ENCODE measurements at places on chromosomes 5 and 9.

GRCh38 chr5:176603091-176603490, 6.9 kb downstream of the GPRIN1 start:
- DNase-seq, result no peak

GRCh38 chr5:92494508-92494907, 1086.5 kb downstream of the NR2F1-AS1 start:
- DNase-seq, result no peak

GRCh38 chr5:65861830-65862241, 64.5 kb upstream of the ERBIN start:
- DNase-seq, result no peak

DNA sequence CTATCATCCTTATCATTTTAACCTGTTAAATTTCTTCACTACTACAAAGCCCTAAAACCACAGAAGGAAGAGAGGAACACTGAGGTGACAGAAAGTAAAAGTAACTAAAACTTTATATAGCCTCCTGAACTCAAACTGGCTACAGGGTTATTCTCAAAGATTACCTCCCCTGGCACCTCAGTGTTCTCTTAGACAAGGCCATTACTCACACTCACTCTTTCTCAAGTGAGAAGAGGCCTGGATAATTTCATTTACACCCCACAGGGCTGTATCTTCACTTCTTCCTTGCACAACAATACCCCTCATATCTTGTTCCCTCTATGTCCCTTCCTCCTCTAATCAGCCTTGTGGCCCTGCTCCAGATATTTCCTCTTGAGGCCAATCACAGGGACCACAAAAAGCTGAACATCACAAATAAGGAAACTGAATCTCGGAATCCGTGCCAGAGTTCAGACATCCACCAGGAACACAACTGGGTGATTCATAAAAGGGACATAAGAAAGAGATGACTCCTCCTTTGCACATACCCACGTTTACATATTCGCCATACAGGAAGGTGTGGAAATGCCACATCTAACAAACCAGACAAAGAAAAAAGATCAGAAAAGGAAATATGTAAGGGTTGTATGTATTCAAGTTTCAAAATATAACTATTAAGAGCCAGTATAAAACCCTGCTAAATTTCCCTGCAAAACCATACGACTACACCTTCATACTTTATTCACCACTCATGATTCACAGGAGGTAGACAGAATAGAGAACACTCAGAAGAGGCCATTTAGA, 1.7 kb upstream of the KLHL3 start:
- DNase-seq, result no peak

DNA sequence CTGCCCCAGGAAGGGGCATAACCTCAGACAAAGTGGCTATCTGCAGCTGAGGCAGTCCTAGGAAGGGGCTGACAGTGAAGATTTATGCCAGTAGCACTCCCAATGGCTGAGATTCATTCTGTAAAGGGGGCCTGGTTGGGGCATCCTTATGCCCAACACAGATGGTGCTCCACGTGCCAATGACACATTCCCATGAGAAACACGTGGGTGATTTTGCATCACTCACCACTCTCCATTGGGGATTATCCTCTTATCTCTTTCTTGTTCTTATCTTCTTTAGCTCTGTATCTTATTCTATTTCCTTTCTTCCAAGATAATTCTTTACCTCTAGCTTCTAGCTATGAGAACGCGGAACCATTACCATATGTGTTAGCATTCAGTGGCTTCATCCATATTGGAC, 194.0 kb upstream of the TUT7 start:
- DNase-seq, result no peak

DNA sequence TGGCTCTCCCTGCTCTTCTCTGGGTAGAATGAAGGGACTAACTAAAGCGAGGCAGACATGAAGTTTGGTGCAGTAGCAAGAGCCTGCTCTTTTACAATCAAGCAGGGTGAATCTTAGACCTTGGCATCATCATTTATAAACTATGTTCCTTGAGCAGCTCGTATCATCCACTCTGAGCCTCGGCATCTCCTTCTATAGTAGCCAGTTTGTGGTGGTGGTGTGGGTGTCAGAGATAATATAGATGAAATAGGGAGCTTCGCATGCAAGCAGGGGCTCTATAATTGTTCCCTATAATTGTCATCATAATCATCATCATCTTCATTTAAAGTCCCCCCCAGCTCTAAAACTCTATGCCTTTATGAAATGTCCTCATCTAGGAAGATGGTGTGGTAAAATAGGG, 72.5 kb upstream of the SAP30L start:
- DNase-seq, result no peak

GRCh38 chr5:127885176-127885575, 182.0 kb downstream of the CCDC192 start:
- DNase-seq, result no peak

DNA sequence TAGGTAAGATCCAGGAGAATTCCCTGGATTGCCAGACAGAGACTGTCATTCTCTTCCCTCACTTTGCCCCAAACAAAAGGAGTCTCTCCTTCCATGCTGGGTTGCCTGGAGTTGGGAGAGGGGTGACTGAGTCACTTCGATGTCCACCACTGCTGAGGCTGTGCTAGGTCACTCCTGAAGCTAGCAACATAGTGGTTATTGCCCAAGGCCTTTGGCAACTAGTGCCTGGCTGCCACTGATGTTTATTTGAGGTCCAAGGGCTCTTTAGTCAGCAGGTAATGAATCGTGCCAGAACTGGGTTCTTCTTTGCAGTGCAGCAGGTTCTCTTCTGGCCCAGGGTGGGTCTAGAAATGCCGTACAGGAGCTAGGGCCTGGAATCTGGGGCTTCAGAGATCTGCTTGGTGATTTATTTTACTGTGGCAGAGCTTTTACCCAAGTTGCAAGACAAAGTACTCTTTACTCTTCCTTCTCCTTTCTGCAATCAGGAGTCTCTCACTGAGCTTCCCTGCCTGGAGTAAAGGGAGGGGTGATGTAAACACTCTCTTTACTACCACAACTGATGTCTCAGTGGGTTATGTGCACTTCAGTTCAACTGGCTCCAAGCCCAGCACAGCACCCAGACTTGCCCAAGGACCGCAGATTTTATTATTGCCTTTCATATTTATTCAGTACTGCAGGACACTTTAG, 155.7 kb upstream of the SH3GL2 start:
- DNase-seq, result no peak

DNA sequence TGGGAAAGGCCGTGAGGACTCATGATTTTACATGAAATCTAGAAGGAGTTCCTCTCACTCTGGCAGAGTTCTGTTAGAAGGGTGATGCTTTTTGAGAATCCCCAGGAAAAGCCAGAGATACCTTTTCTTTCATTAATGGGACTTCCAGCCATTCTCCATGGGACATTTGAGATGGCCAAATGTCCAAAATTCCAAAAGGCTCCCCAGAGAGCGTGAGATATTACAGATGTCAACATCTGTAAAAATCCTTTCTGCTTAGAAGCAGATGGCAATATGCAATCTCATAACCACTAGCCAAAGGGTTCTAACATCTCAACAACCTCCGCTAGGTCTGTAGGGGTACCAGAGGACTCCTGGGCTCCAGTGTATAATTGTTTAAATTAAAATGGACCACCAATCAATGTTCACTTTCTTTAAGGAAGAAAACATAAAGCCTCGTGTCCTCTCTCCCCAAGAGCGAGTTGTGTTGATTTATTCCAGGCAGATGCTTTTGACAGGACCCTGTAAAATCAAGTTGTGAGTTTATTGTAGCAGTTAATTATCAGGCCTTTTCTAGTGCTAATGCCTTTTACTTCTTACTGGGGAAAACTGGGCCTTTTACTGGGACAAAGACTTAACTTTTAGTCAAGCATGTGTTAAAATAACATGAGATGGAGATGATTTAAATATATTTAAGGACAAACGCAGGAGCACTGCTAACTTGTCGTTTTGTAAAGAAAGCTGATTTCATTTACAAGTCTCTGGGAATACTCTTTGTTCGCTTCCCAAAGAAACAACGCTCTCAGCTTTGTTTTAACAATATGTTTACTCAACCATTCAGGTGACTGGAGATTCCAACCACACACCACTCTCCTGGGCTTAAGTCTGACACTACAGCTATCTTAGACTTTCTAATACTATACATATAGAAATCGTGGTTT, 4.8 kb downstream of the GAS1 start:
- DNase-seq, result no peak

DNA sequence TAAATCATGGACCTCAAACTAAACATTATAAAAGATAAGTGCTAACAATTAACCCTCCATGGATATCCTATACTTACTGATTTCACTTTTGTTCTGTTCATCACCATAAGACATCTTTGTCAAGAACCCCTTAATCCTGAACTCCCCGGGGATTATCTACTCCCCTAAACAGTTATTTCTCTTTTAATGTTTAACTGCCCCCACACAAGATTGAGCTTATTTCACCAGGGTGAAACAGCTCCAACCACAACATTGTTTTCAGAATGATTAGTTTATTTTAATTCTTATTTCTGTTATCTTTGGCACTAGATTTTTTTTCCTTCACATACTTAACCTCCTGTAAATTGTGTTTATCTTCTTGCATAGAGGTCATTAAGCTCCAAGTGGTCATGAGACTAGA, 103.2 kb upstream of the HCN1 start:
- DNase-seq, result no peak

DNA sequence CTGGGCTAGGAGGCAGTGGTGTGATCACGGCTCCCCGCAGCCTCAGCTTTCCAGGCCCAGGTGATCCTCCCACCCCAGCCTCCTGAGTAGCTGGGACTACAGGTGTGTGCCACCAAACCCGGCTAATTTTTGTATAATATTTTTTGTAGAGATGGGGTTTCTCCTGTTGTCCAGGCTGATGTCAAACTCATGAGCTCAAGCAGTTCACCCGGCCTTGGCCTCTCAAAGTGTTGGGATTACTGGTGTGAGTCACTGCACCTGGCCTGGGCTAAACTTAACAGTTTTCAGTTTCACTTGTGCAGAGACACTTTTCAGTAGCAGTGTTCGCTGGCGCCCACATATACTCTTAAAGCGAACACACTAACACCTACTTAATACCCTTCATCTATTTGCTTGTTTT, 205.6 kb upstream of the ZNF608 start:
- no peak for DNase-seq

DNA sequence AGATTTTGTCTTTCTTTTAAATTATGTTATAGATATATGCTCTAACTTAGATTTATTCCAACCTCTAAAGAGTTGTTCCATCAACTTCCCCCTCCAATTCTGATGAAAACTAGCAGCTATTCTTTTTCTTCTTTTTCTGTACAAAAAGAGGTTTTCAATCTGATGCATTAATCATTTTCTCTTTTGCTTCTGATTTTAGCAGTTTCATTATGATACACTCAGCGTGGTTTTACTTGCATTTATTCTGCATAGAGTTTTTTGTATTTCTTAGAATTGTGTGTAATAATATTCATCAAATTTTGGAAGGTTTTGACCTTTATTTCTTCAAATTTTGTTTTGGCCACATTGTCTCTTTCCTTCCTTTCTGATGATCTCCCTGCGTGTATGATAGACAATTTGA, 968.1 kb upstream of the CDH18 start:
- DNase-seq, result no peak

DNA sequence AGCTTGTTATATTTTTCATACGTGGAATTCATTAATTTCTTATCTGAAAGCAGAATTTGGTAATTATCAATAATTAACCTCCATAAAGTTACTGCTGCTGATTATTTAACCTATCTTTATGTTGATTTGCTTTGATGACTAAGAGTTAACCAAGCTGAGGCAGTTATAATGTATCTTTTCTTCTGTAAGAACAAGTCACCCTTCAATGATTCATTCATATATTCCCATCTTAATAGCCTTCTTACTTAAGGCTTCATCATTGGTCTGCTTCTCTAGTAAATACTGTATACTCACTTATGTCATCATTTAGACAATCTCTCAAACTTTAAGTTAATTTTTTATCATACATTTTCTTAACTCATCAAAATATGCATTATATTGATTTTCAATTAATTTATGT, 592.2 kb downstream of the ANXA1 start:
- no peak for DNase-seq

- DNase-seq, result no peak
Measured at GRCh38 chr5:132057498-132058255, 2.8 kb upstream of the IL3 start.

DNA sequence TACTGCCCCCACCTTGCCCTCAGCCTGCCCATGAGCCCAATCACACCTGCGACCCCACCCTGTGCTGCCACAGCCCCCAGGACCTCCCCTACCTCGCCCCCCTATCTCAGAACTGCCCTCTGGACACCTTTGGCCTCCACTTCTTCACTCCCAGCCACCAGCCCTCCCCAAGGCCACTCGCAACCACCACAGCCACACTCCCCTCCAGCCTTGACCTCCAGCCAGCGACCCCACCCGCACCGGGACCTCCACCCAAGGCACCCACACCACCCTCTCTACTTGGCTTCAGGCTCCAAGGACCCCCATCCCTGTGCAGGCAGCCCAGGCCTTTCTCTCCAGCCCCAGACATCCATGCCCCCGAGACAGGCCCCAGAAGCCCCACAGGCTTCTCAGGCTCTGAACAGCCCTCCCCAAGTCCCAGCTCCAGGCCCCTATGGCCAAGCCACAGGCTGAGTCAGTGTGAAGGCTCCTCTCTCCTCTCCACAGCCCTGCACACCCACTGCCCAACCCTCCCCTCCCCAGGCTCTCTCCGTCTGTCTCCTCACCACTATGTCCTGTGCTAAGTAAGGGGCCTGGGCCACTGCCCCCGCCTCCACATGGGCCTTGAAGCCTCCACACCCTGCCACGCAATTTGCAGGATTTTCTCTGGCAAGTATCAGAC, 2.0 kb downstream of the AK1 start:
- DNase-seq, result no peak

- DNase-seq, result no peak
Measured at GRCh38 chr5:36173426-36173825, 21.5 kb downstream of the SKP2 start.

- DNase-seq, result no peak
Measured at GRCh38 chr5:164497311-164498064, 992.1 kb downstream of the MAT2B start.

- DNase-seq, result no peak
Measured at GRCh38 chr5:16437977-16438376, 27.6 kb downstream of the ZNF622 start.

DNA sequence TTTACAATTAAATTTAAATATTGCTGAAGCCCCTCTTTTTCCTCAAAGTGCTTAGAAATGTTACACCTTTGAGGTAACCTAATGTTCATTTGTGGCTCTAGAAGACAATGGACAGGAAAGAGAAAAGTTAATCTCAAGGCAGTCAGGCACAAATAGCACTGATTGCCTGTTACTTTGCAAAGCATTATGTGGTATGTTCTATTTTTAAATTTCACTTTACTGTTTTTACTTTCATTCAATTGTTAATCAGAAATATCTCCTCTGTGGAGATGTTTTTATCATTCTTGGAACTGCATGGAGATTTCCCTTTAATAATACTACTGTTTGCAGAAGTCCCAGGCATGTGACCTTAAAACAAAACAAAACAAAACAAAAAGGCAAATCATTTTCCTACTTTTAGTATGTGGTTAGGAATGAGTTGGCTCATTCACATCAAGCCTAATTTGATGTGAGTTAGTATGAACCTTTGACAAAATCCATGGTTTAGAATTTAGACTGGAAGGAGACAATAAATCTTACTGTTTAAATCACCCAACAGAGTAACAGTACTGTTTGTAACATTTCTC, 67.5 kb downstream of the CWC27 start:
- DNase-seq, result no peak

GRCh38 chr9:134375430-134376385, 49.5 kb downstream of the RXRA start:
- peak; percentile 26 for DNase-seq

- DNase-seq, result no peak
Measured at GRCh38 chr5:54794135-54794975, 191.0 kb downstream of the ESM1 start.
